ENCODE measurements at places on chromosomes 12 and 14.

- DNase-seq, result no peak
These were observed at the start of gene FGF23 for GRCh38 chr12:4379405-4379804. Gene FGF23 (minus strand): TSS chr12:4379712. CDS start chr12:4379582, 130 bp downstream.

DNA sequence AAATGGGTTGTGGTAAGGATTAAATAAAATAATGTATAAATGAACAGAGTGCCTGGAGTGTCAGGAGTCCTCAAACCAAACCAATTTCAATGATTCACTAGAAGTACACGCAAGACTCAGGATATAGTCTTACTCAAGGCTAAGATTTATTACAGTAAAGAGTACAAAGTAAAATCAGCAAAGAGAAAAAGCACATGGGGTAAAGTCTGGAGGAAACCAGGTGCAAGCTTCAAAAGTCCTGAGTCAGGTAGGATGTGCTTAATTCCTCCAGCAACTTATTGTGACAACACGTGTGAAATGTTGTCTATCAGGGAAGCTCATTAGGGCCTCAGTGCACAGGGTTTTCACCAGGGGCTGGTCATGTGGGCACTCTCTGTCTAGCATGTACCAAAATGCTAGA lies 105.8 kb upstream of the NAP1L1 start:
- DNase-seq, result no peak

DNA sequence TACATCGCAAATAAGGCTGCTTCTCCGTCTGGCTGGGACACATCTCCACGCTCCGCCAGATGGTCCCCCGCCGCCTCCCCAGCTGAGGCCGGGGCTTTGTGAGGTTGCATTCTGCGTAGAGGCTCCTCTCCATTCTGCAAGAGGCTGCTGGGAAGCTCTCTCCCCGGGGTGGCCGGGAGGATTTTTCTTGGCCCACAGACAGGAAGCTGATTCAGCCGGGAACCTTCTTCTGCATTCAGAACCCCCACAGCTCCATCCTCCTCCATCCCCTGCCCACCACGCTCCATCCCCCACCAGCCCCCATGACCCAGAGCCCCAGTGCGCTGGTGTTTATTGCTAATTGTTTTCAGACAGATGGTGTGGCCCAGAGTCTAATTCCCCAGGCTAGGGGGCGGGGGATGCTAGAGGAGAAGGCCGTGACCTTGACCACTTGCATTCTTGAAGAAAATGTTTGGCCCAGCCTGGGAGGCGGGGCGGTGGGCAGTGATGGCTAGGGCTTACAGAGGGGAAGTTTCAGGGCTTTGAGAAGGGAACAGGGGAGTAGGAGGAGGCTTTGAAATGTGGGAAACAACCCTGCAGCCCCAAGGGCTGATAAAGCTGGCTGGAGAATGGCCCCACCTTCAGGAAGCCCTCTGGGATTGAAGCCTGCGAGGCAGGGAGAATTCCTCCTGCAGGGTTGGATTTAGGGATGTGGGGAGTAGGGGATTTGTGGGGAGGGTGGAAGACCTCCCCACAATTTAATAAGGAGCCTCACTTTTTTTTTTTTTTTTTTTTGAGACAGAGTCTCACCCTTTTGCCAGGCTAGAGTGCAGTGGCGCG lies 88.5 kb upstream of the NCOR2 start:
- DNase-seq, result no peak

DNA sequence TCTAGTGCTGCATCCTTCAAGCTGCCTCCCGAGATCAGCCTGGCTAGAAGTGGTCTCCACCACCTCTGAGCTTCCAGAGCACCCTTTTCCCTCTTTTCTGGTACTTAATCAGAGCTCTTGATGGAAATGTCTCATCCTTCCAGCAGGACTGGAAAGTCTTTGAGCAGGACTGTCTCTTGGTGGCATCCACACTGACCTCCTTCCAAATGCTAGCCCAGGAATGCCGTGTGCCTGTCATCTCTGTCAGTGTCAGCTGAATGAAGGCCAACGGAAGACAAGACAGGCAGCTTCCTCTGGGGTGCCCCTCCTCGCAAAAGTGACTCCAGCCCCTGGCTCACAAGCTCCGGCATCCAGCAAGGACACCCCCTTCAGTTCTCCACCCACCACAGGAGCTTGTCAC lies 171.3 kb upstream of the FKBP4 start:
- no peak for DNase-seq

DNA sequence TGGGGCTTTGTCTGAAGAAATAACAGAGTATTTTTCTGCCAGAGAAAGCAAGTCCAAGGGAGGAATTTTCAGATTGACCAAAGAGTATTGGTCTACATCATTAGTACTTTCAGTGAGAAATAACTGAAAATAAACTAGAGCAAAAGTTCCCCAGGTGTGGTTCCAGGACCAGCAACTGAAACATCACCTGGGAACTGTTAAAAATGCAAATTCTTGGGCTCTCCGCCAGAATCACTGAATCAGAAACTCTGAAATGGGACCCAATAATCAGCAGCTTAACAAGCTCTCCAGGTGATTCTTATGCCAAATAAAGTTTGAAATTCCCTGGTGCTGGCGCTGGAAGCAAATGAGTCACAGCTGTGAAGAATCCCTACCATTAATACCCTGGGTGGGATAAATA lies 52.1 kb downstream of the EIF2S3B start:
- DNase-seq, result no peak

- DNase-seq, result no peak
These were observed 29.7 kb downstream of the BDKRB1 start for GRCh38 chr14:96285667-96286066.

DNA sequence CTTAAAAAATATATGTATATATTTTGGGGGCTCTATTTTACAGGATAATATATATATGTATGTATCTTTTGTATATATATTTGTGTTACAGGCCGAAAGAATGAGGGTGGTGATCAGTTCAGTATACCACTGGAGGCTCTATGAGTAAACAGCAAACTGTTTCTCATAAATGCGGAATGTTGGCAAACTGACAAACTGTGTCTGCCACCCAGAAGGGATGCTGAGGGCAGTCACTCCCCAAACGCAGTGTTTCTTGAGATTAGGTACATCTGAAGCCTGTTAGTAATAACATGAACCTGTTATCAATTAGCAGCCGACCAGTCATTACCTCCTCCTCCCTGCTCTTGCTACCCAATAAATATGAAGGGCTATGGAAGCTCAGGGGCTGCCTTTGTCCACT lies 20.8 kb downstream of the TNFAIP2 start:
- DNase-seq, result no peak

DNA sequence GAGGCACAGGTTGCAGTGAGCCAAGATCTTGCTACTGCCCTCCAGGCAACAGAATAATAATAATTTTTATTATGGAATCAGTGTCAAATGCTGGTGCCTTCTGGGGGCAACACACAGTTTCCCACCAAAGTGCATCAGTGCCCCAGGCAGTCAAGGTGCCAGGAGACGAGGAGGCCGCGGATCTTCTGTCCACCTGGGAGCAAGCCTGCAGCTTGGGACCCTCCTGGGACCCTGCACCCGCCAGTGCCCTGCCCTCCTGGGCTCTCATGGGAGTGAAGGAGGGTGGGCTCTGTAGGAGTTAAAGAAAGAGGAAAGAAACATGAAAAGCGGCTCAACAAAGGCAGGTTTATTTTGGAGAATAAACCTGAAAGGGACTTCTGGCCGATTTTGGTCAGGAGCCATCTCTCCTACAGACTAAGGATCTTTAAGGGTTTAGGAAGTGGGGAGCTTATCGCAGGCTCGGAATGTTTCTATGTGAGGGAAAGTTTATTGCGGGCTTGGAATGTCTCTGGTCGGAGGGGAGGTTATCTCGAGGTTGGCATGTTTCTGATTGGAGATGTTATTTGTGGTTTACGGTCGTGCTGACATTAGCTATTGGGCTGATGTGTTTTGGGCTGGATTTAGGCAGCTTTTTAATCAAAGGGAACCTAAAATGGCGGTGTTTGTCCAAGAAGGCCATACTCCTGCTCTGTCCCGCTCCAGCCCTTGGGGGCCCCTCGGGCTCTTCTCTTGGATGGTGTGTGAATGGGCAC lies 1.1 kb upstream of the ASPG start:
- DNase-seq, result no peak

DNA sequence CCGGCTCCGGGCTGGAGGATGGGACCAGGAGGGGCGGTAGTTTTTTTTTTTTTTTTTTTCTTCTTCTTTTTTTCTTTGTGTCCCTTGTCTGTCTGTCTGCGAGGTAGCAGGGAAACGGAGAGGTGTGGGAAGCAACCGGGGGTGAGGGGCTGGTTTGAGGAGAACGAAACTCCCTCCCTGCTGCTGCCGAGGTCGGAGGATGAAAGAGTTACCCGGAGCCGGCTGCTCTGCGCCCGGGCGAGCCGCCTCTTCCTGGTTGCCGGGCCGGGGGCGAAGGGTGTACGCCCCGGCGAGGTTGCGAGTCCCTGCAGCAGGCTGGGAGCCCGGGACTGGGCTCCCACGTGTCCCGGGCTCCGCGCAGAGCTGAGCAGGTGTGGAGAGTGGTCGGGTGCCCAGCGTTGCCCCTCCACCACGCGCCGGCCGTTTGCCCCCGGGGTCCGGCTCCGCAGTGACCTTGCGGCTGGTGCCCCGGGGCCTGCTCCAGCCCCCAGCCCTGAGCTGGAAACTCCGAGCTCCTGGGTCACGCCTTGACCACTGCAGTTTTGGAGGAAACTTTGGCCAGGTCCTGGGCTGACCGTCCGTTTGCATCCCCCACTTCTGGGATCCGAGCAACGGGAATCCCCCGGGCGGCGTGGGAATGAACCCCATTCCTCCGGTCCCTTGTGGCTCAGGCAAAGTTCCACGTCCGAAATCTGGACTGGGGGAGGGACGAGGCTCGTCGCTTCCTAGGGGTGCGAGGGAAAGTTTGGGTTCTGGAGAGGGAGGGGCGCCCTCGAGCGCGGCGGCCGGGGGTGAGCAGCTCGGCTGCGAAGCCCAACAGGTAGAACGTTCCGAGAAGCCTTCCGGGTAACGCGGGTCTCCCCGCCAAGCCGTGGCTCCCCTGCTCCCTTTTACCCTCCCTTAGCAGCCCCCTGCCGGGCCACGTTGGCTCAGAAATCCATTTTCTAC lies 1.3 kb downstream of the CHST11 start:
- peak; percentile 63 for DNase-seq

DNA sequence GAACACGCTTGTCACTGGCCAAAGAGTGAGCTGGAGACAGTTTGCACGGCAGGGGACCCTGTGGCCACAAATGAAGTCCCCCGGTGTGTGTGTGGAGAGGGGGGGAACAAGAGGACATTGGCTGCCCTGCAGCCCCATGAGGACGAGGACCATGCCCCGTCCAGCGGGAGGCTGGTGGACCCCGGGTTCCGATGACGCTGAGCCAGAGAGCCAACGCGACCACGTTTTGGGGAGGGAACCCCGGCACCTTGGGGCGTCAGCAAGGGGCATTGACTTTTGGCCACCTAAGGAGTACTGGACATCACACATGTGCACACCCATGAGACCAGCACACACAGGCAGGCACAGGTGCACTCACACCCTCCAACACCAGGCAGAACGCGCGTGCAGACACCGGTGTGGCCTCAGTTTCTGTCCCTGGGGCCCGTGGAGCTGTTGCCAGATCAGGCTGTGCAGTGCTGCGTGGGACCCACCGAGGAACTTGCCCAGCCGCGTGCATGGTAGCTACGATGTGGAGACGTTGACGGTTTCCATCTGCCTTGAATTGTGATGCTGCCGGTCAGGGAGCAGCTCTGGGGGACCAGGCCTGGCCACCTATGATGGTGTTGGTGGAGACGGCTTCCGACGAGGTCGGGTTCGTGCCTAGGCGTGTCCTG lies 26.5 kb downstream of the NOC4L start:
- no peak for DNase-seq

- DNase-seq, result no peak
These were observed 35.5 kb upstream of the SOCS2 start for GRCh38 chr12:93536766-93537488.

DNA sequence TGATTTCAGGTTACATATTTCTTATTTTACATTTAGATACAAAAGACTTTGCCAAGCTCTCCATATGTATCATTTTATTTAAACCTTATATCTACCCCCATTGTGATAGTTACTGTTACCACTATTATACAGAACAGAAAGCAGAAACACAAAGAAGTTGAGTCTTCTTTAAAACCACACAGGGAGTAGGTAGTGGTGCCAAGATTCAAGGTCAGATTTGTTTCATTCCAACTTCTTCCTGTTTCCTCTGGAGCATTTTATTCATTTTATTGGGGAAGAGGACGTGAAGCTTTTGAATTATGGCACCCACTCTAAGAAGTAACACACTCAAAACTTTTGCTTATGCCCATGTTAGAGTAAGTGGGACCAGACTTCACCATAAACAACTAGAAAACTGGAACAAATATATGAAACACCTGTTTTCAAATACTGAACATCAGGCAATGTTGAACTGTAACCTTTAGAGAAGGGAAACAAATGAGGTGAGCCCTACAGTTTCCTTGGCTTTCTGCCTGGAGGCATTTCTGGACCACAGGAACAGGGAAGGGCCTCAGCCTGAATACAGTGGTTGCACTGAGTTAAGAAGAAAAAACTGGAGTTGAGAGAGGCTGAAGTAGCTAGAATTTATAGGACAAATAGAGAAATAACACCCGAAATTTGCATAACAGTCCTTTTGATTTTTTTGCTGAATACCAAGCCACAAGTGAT lies 160.4 kb upstream of the SSTR1 start:
- no peak for DNase-seq

DNA sequence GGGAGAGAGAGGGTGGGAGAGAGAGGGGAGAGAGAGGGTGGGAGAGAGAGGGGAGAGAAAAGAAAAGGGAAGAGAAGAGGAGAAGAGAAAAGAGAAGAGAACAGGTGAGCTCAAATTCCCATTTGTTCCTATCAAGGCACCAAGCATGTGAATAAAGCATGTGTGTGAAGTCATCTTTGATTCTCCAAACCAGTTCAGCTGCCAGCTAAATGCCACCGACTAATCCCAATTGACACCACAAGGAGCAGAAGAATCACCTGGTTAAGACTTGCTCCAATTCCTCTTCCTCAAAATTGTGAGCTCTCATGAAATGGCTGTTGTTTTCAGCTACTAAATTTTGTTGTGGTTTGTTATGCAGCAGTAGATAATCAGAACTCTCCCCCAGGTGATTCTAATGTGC lies 188.9 kb downstream of the TMX1 start:
- no peak for DNase-seq

GRCh38 chr12:24088751-24089509 lies 139.5 kb upstream of the SOX5 start:
- no peak for DNase-seq

DNA sequence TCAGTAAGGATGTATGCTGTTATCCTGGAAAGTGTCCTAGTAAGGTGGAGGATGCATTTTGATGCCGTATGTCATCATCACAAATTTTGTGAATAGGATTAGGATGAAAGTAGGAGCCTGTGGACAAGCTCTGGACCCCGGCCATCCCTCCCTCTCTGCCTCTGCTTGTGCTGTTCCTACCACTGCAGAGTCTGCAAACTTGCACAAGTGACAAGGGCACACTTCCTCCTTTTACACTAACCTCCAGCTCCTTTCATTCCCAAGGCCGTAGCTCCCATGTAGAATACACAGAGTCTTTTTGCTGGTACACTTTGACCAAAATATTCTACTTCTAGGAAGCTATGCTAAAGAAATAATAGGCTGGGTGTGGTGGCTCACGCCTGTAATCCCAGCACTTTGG lies 13.3 kb upstream of the TMCC3 start:
- DNase-seq, result no peak

- no peak for DNase-seq
These were observed 218.2 kb downstream of the PRKD1 start for GRCh38 chr14:29709490-29709889.

- DNase-seq, result no peak
These were observed 25.1 kb upstream of the LRTM2 start for GRCh38 chr12:1795221-1795784.

GRCh38 chr12:100166232-100166631 lies 23.6 kb upstream of the BLTP3B start:
- DNase-seq, result no peak

- no peak for DNase-seq
These were observed 272.0 kb downstream of the ZFP36L1 start for GRCh38 chr14:68520637-68521556.

- DNase-seq, result no peak
These were observed 34.0 kb upstream of the NFYB start for GRCh38 chr12:104171785-104172569.

- DNase-seq, result peak; percentile 49
These were observed 872 bp downstream of the FAM177A1 start for GRCh38 chr14:35046751-35047536.

Data from stimulated activated CD4-positive, alpha-beta T cell treated with anti-CD3 and anti-CD28 coated beads, Interleukin-2, amount 100 ng/mL, for 24 hours (primary cell).